ENCODE measurements at places on chromosomes 2 and 18.

GRCh38 chr2:46798041-46798440 is 117.6 kb downstream of the MCFD2 start:
- no peak for DNase-seq

GRCh38 chr2:215071676-215072075 is 66.8 kb downstream of the ABCA12 start:
- no peak for DNase-seq

DNA sequence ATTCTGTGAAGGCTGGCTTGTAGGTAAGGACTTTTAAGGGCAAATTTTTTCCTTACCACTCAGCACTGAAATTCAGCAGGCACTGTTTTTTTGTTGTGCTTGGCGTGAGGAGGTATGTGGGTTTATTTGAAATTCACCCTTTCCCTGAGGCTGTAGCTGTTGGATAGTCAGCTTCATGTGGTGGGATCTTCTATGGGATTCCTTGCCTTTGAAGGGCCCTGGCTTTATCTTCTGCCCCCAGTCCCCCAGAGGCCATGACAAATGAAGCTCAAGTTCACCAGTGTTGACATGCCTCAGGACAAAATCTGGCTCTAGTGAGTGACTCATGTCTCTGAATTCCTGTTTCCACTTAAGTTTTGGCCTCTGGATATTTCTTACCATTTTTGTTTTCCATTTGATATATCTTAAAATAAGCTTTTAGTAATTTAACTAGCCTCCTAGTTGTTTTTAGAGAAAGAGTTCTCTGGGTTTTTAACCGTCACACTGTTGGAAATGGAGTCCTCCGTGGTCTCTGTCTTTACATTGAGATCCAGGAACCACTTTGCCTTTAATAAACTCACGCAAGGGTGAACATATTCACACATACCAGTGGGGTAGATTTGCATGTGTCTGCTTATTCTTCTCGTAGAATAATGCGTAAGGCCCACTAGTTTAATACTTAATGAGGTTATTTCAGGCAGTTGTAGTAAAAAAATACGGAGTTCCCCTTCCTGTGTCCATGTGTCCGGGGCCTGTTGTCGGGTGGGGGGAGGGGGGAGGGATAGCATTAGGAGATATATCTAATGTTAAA is 211.1 kb upstream of the FAM98A start:
- no peak for DNase-seq

GRCh38 chr2:38636069-38636468 is 29.8 kb upstream of the GALM start:
- DNase-seq, result no peak

DNA sequence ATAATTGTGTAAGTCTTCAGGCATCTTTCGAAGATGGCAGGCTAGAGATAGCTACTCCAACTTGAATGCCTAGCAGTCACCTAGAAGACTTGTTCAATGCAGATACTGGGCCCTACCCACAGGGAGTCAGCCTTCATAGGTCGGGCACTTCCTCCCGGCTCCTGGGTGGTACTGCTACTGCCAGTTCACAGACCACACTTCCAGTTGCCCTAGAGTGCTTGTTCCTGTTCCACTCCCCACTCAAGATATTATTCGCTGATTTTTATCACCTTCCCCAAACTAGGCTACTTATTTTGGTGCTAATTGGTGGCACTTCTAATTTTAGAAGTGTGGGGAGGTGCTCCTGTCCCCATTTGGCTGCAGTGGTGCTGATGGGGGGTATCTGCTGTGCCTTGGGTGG is 34.2 kb downstream of the INPP4A start:
- DNase-seq, result no peak

DNA sequence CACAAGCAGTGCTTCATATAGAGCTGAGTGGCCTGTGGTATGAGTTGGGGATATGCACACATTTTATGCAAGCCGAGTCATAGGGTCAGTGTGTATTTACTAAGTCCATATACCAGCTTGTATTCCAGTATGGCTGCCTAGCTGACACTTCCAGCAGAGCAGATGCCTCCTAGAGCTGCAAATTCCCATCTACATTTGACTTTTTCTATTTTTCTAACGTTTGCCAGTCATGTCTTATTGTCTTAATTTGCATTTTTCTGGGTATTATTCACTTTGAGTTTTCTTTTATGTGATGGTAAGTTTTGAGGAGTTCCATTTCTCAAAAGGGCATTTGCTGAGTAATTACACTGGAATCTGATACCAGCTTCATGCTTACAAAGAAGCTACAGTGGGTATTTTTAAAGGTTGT is 334.5 kb upstream of the CDH2 start:
- no peak for DNase-seq

GRCh38 chr2:9213477-9214051 is 7.0 kb downstream of the ASAP2 start:
- DNase-seq, result no peak

DNA sequence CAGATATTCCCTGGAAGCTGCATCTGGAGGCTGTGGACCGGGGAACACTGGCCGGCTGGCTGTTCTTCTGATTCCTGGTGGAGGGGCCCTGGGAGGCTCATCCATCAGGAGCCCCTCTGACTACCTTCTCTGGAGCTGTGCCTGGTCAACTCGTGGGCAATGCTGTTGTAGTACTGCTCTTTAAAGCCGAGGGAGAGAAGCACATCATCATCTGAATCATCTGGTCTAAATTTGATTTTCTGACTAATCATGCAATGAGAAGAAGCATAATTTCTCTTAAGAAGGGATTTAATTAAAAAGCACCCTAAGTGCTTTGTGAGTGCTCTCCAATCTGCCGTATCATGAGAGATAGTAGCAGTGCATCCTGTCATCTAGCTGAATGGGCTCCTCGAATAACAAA is 229.5 kb downstream of the FHOD3 start:
- no peak for DNase-seq

DNA sequence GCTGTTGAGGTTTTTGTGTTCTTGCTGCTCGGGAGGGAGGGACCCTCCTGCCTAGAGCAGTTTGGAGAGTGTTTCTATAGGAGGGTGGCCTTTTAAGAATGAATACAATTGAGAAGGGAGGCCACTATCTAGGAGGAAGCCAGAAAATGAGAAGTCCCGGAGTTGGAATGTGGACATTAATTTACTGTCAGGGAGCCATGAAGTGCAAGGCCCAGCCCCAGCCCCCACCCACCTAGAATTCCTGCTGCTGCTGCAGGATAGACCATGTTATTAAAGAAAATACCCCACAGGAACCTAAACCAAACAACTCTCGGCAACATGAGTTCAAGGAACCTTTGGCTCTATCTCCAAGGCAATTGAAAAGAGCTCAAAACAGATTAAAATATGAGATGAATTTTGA is 46.0 kb downstream of the ZBTB7C start:
- no peak for DNase-seq

- no peak for DNase-seq
Observed at GRCh38 chr18:59272221-59272888, 899 bp downstream of the RAX start.

DNA sequence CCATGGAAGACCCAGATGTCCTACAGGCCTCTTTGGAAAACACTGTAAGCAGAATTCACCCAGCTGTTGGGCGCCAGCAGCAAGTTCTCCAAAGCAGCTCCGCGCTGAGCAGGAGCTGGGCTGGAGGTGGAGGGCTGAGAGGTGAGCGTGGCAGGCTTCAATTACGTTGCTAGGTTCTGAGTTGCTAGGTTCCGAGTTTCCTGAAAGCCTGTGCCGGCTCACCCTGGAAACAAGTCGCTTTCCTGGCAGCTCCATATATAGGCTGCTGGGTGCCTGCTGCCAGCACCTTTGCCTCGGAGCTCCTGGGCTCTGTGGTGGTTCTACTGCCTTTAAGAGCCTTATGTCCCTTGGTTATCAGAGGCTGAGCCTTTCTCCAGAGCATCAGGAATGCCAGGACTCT is 14.4 kb upstream of the EGR4 start:
- DNase-seq, result no peak

DNA sequence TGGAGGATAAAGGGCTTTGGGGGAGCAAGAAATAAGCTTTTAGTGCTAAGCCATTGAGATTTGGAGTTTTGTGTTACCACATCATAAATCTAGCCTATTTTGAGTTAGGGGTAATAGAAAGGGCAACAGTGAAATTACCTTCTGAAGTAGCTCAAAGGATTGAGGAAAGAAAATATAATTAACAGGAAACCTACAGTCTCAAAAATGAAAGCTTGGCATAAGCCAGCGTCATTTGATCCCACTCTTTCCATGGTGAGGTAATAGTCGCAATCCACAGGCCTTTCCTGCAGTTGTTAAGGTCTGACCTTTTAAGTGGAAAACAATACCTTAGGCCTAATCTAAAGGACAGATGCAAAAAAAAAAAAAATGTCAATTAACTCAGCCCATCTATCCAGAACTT is 182.7 kb downstream of the UXS1 start:
- no peak for DNase-seq

- DNase-seq, result no peak
Observed at GRCh38 chr2:60268661-60269060, 284.8 kb downstream of the BCL11A start.

- DNase-seq, result no peak
Observed at GRCh38 chr18:13321923-13322322, 103.4 kb downstream of the LDLRAD4 start.

- no peak for DNase-seq
Observed at GRCh38 chr2:219112651-219113338, 47.8 kb downstream of the NHEJ1 start.

GRCh38 chr18:3596637-3597384 is 146.8 kb downstream of the TGIF1 start:
- no peak for DNase-seq
